ENCODE measurements at places on chromosomes 5 and 9.

GRCh38 chr5:95283761-95284571 lies 928 bp downstream of the MCTP1 start:
- peak; percentile 77 for DNase-seq

DNA sequence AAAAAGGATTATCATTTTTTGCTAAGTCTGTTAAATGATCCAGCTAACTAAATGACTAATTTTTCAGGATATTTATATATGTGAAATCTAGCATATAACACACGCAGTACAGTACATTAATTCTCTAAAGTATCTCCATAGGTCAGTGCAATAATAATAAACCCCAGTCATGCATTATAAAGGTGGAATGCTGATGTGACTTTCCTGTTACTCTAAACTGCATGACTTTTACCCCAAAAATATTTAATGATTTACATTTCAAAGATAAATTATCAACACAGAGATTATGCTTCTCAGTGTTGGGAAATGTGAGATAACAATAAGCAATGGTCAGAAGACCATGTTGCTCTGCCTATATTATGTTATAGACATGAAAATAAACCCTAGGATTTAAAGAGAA lies 34.1 kb upstream of the PAM start:
- DNase-seq: no peak

DNA sequence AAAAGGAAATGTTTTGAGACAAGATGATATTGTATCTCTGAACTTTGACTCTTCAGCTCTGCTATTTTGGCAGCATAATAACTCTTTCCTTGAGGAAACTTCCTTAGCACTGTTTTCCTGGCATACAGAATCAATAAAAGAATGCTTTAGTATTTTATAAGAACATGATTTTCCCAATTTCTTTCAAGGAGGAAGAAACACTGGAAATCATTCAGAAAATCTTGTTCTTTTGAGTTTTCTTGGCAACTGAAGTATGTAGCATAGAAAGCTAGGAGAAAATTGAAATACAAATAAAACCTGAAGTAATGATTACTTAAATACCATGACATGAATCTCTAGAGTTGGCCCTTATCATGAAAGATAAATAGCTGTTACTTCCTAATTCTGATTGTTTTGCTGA lies 461.4 kb upstream of the ZNF608 start:
- no peak for DNase-seq

GRCh38 chr5:56535347-56535746 lies 280.0 kb upstream of the MAP3K1 start:
- DNase-seq: no peak

DNA sequence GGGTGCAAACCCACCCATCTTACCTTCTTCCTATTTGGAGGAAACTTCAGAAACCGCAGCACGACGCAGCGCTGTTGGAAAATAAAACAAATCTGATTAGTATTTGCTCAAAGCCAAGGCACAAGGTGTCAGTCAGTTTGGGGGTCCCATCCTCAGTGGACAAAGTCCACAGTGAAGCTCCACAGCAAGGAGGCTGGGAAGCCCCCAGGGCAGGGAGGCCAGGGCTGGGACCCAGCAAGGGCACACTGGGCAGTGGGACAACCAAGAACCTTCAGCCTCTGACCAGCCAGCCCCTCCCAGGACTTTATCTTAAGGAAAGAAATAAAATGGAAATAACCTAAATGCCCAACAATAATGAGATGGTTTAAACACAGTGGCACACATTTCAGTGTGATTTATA lies 11.3 kb downstream of the IPPK start:
- DNase-seq: no peak

DNA sequence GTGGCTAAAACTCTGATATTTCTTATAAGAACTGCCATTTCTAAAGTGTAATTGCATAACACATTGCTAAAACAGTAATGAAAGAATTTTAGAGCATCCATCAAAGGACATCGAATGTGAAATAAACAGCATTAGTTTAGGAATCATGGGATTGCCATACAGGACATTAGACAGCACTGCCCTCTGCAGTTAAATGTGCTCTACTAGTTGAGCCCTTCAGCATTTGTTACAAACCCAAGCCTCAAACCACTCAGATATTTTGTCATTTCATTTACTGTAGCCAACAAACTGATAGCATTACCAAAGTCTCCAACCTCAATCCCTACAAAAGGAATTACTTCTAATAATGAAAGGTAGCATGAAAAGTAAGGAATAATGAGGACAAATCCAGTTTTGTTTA lies 116.8 kb upstream of the COX7C start:
- DNase-seq: no peak

DNA sequence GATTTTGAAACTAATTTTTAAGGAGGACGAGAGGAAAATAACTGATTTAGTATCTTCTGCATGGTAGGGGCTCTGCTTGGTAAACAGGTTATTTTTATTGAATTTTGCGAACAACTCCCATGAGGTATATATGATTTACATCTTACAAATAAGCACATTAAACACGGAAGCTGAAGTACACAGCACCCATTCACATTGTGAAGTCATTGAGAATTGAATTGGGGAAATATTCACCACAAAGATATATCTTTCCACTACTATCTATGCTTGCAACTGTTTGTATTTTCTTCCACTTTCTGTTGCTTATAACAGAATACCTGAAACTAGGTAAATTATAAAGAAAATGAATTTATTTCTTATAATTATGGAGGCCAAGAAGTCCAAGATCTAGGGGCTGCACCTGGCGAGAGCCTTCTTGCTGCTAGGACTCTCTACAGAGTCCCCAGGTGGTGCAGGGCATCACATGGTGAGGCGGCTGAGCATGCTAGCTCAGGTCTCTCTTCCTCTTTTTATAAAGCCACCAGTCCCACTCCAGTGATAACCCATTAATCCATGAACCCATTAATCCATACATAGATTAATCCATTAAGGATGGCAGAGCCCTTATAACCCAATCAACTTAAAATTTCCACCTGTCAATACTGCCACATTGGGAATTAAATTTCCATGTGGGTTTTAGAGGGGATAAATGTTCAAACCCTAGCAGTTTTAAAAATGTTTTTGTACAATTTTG lies 79.0 kb upstream of the ZNF608 start:
- DNase-seq: no peak

DNA sequence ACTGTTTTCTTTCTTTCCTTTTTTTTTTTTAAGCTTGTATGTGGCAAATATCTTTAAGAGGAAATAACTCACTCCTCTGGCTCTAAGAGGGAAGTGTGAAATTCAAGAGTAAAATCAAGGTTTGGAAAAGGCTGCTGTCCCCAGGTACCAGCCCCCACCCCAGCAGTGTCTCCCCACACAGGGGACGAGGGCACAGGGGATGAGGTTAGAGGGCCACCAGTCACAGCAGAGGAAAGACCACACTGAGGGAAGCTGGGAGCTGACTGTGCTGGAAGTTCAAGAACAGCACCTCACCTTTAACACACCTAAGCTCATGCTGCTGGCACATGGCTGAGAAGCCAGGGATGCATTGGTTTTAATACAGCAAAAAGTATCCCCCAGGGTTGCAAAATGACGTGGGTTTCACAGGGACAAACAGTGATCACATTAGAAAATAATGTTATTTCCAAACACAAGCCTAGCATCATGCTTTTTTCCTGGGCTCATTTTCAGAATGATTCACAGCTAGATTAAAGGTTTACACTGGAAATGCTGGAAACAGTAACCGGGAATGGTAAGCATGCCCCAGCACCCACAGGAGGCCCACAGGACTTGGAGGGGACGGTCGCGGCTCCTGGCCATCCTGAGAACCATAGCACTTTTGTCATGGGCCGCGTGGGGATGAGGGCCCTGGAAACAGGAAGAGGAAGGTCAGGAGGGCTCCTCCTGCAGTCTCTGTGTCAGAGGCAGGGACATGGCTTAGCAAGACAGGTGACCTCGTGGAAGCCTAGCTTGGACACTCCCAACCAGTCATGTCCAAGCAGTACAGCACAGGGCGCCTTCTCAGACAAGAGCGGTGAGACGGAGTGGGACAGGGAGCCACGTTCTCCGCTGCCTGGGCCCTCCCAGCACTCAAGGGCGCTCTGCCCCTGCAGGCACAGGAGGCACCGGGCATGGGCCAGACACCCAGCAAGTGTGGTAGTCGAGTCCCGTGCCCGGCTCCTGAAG lies 6.9 kb downstream of the LPCAT1 start:
- no peak for DNase-seq

DNA sequence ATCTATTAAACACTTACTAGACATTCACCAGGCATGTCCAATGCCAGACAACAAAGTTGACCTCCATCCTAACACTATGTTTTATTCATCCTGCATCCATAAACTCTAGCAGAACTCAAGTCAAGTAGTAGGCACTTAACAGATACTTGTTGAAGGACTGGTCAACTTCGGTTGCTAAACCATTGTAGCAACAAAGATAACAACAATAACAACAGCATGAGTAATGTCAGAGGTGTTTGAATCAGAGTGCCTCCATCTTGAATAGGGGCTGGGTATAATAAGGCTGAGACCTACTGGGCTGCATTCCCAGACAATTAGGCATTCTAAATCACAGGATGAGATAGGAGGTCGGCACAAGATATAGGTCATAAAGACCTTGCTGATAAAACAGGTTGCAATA lies 180.5 kb upstream of the ZNF462 start:
- DNase-seq: no peak

GRCh38 chr9:133536536-133536935 lies 2.0 kb downstream of the ADAMTSL2 start:
- DNase-seq: no peak

- no peak for DNase-seq
These were observed 107.0 kb downstream of the NR6A1 start for GRCh38 chr9:124664143-124664542.

GRCh38 chr9:109035684-109036423 lies 22.6 kb upstream of the CTNNAL1 start:
- no peak for DNase-seq

- no peak for DNase-seq
These were observed 17.4 kb downstream of the FAM78A start for GRCh38 chr9:131258698-131259431.

DNA sequence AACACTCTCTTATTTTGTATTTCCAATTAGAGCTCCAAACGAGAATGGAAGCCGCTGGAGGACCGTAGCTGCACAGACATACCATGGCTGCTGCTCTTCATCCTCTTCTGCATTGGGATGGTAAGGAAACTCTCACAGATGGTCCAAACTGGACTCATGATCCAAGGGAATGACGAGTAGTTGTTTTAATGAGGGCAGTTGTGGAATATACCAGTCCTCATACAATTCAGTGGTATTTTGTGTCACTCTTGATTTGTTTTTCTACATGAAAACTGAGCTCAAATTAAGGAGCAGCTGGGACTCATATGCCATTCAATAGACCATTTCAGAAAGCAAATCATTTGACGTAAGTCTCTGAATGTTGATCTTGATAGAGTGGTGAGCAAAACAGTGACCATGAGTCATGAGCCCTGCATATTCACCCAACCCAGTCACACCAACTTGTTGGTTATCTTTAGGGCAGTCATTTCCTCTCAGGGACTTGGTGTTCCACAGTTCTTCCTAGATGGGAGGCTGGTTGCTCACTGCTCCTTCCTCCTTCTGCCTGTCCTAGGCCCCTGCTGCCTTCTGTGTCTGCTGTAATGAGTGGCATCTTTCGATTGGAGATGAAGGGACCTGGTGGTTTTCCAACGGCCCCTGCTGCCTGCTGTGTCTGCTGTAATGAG lies 54.9 kb downstream of the SLC44A1 start:
- DNase-seq: no peak

All from GM13976 (cell line).